ENCODE measurements at places on chromosomes 11 and 22.

GRCh38 chr11:75275581-75275980 is 35.0 kb downstream of the TPBGL start:
- no peak for DNase-seq

GRCh38 chr11:88620568-88621130 is 283.1 kb upstream of the CTSC start:
- DNase-seq = no peak

GRCh38 chr11:75667831-75668450 is 897 bp downstream of the MAP6 start:
- DNase-seq = no peak

GRCh38 chr11:67321313-67321871 is 18.1 kb downstream of the SSH3 start:
- DNase-seq = no peak

- DNase-seq = no peak
Observed at GRCh38 chr11:115872416-115872815, 368.2 kb upstream of the CADM1 start.

DNA sequence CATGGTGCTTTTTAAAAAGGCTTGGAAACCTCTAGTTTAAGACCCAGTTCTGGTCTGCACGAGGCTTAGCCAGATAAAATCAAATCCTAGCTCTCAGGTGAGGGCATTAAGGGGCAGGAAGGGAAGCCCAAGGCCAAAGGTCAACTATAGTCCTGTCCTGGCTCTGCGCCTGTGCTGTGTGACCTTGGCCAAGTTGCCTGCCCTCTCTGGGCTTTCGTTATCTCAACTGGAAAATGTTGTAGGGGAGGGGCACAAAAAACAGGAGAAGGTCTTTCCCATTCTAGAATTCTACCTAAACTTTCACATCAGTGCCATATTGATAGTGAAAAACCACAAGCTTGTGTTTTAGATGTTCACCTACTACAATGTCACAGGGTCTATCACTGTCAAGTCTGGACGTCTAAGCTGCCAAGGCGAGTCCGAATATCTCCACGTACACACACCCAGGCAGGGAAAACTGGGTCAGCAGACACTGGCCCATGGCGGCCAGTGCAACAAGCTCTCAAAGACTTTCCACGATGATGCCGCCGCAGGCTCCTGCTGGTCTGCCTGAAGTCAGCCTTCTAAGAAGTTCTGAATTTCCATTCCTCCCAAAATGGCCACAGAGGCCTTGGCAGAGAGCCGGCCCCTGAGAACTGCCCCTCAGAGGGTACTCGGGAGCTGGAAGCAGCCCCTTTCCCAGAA is 18.0 kb downstream of the MN1 start:
- DNase-seq = no peak

GRCh38 chr11:75894036-75894585 is 79.1 kb downstream of the UVRAG start:
- no peak for DNase-seq

GRCh38 chr22:22201930-22202343 is 42.6 kb upstream of the VPREB1 start:
- DNase-seq = no peak

- peak; percentile 17 for DNase-seq
Observed at GRCh38 chr11:118295815-118296454, 8.6 kb upstream of the CD3E start.

DNA sequence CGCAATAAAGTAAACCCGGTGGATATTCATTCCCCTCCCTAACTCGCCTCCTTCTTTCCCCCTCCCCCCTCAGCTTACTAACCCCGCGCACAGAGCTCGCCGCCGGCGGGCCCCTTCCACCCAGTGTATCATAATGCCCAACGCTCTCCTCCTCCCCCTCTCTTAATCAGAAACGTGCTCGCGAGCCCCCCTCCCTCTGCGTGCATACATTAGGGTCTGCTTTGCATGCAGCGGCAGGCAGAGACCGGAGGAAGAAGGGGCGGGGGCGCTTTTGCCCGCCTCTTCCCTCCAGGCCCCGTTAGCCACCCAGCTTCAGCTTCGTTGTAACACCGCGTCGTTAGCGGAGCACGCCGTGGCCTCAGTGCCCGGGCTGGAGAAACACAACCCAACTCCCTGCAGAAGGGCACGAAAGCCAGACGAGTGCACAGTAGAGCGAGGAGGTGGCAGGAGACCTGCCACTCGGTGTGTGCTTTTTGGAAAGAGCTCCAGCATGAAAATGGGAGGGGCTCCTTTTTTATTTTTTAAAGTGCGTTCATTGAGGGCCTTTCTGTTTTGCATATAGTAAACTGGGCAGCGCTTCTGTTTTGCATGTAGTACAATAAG is 901 bp upstream of the KMT2A start:
- no peak for DNase-seq

- no peak for DNase-seq
Observed at GRCh38 chr11:112899235-112900006, 61.8 kb upstream of the NCAM1 start.

DNA sequence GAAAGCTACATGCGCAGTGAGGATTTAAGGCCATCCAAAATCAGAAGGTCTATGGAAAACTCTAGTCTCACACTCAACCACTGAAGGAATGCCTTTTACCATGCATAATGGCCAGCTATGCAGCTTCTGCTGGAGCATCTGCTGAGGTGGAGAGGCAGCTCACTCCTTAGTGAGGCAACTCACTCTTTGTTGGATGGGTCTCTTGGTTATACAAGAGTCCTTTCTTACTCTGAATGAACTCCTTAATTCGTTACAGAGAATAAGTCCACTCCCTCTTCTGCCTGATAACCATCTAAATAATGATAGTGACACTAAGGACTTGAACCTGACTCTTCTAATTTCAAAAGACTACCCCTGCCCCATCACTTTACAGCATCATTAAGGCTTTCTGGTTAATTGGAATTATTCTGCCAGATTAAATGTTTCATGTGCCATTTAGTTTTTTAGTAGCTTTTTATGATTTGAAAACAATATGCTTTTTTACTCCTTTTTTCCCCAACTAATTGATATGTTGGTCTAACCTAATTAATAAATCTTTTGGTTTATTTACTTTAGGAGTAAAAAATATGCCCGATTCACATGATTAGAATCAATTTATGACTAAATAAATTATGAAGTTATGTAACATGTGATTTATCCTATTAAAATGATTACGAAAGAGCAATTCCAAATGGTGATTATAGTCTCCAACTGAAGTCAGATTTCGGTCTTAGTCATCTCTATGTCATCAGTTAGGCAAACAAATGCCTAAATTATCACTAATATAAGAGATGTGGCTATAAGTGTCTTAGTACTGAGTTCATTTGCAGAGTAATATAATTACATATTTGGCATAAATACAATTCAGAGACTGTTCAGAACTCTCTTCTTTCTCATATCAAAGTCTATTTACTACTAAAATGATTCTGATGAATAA is 286.7 kb upstream of the CCDC90B start:
- no peak for DNase-seq
